AG08396 (cell line): ENCODE measurements at places on chromosomes 4 and X.
A peak's percentile ranks its signal among the peaks of the same experiment; 100 is the strongest.

DNA sequence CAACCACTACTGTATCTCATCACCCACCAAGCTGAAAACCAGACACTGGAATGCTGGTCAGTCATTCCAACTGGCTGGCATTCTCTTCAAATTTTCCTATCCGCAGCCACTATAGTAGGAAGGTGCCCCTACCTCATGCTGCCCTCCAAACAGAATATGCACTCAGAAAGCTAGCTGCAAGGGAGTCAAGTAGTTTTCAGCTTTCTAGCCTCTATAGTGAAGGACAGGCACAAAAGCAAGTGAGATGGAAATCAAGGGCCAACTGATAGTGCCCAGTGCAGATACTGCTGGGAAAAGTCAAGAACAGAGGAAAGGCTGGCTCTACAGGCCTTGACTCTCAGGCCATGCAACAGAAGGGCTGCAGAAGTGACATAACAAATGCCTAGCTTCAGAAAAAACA lies 47.2 kb downstream of the BCOR start:
- no peak for DNase-seq

GRCh38 chr4:107579099-107579498 lies 140.9 kb downstream of the PAPSS1 start:
- DNase-seq = no peak

DNA sequence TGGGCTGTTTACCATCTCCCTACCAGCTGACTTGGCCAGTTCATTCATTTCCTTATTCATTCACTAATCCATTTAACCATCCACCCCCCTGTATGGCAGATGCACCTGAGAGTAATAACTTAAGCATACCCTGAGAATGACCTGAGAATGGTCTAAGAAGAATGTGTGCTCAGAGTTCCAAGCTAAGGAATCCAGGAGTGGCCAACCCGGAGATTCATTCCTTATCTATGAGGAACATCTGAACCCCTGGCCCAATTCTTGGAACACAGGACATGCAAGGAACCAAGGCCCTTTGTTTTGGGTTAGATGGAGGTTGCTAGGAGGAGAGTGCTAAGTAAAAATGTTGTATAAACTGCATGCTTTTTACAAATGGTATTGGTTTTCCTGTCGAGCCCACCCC lies 13.5 kb upstream of the STARD8 start:
- no peak for DNase-seq

GRCh38 chr4:59537246-59537886 lies 1662.8 kb upstream of the ADGRL3 start:
- no peak for DNase-seq

GRCh38 chr4:1866189-1866661 lies 5.0 kb upstream of the NSD2 start:
- DNase-seq = no peak

DNA sequence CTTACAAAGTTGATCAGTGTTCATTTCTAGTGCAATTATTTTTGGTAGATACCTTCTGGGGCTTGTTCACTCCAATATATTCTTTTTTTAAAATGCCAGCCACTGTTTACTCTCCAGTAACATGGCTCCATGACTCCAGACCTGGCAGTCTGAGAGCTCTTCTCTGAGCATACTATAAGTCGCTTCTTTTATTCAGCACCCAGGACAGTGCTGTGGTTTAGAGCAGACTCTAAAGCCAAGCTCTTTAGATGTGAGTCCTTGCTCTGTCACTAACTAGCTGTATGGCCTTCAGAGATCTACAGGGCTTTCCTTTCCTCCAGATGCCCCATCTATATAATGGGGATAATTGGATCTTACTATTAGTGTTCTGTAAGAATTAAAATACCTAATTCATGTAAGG lies 200.2 kb upstream of the FAM241A start:
- no peak for DNase-seq

DNA sequence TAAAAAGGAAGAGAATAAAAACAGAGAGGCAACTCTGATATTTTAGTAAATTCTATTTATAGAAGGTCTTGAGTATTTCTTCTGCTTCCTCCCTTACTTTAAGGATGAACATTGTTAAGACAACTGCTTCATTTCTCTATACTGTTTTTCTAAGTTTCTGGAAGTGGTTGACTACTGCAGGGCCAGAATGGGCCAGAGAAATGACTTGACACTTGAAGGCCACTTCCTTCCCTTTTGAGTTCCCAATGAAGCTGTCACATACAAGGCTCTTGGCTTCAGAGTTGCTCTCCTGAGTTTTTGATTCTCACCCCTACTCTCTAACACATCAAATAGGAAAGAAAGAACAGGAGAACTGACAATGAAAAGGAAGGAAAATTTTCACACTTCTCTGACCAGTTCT lies 37.6 kb downstream of the PKD2 start:
- no peak for DNase-seq

- DNase-seq = peak; percentile 21
These were observed 98.3 kb downstream of the DCLK2 start for GRCh38 chr4:150176547-150176946.
